Amygdala (tissue), 56 donors: ENCODE measurements at places on chromosomes 7 and 10.

DNA sequence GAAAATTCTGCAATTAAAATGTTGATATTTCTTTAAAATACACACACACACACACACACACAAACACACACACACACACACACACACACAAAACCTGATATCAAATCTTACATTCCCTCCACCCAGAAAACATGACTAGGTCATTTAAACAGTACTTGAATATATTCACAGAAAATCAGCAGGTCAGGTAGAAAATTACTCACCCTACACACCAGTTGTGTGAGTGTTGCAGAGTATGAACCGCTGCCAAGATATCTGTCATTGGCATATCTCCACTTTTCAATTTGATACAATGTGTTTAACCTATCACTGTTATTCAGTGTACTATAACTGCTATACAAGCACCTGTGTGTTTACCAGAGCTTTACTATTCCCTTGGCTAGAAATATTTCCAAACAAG is 283.6 kb upstream of the LRRTM3 start:
- no peak for DNase-seq

DNA sequence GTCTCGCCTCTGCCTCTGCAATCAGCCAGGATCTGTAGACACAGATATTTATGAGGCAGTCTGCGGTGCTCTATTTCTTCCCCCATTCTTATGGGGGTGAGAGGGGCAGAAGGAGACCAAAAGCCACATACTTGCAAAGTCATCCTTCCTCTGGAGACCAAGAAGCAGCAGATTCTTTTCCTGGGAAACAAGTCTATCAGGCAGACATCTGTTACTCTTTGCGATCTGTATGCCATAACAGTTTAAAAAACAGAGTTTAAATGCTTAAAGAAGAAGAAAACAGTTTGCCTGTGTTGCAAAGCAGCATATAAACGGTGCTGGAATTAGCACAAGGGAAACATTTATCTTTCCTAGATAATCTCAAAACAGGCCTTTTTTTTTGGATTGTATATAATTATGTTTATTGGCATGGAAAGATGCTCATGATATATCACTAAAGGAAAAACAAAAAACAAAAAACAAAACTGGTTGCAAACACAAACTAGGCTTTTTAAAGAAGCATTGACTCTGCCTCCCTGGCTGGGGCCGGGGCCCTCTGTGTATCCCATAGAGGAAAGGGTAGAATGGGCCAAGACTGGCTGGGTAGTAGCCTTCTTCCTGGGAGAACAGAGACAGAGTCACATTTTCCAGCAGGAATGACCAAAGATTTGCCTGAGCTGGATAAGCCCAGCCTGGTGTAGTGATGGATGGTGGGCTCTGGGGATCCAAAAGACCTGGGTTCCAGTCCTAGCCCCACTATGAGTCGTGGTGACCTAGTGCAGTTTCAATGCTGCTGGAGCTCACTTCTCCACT is 50.4 kb downstream of the RGS10 start:
- no peak for DNase-seq

GRCh38 chr10:64682043-64682442 is 1160.8 kb downstream of the REEP3 start:
- no peak for DNase-seq

- DNase-seq, result no peak
These were observed 6.7 kb downstream of the GNAI1 start for GRCh38 chr7:80141376-80141775.
